ENCODE measurements at places on chromosomes 7 and 10. TPM values are rescaled to one million over a fixed set of nuclear protein-coding genes. Genes with fewer than 3 reads are reported as not detected.

DNA sequence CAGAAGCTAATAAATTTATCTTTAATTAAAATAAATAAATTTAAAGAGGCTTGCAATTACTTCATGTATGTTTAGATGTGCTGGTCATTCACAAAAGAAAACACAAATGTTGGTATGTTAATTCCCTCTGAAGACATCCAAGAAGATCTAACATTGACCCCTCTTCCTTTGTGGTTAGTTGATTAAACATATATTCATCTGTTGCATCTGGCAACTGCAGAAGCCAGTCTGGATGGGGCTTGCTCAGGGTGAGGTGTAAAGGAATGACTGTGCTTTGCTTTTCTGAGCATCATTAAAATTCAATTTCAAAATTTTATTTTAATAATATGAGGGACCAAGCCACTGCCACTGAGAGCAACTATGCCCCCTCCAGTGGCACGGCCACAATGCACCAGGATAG lies 36.4 kb upstream of the FERD3L start:
- no peak for DNase-seq
- H3K27me3 ChIP-seq, result no peaks in the 10 kb centered on the region
- H3K4me1 ChIP-seq, result no peaks in the 10 kb centered on the region
- no peaks in the 10 kb centered on the region for H3K36me3 ChIP-seq

FGFBP3 gene
- 0.93 TPM for total RNA-seq

DNA sequence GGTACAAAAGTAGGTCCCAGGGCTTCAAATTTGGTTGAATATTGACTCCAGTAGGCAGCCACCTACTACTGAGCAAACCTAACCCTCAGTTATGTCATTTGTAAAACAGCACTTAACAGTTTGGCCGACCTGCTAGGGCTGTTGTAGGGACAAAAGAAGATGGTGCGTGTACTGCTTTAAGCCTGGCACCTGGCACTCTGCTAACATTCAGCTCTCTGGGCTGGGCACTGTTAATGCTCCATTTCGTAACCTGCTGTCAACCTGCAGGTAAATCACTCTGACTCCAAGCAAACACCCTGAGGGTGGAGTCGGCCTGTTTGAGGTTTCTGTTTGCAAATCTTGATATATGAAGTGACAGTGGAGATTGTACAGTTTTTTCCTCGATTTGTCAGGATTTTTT lies 7.2 kb downstream of the ZKSCAN1 start:
- no peak for DNase-seq
- no peak overlapping the region for H3K4me3 ChIP-seq
- peaks cover 19% of the 10 kb centered on the region for H3K4me1 ChIP-seq
- H3K27ac ChIP-seq, result no peak overlapping the region
- no peaks in the 10 kb centered on the region for H3K36me3 ChIP-seq
- H3K27me3 ChIP-seq, result no peaks in the 10 kb centered on the region

OR13A1 gene
- 0.50 TPM for total RNA-seq

DNA sequence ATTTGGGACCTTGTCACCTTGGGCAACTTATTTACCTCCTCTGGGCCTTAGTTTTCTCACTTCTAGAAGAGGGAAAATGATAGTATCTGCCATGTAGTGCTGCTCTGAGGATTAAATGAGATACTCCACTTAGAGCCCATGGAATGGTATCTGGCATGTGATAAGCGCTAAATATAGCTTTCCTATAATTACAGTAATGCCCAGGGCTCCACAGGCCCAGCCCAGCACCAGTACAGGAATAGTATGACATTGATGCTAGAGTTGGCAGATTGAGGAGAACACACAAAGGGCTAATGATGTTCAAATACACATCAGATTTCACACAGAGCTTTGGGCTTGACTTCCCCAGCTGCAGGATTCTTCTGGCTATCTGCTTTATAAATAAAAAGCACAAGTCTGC lies 34.9 kb downstream of the FAS start:
- DNase-seq, result no peak
- no peak overlapping the region for H3K27ac ChIP-seq
- H3K4me3 ChIP-seq, result no peak overlapping the region

- no peaks in the 10 kb centered on the region for H3K36me3 ChIP-seq
- no peak overlapping the region for H3K27ac ChIP-seq
- peak; percentile 41 for DNase-seq
- no peaks in the 10 kb centered on the region for H3K27me3 ChIP-seq
These were observed 238.5 kb upstream of the GALNT17 start for GRCh38 chr7:70893422-70893821.

LSM8 gene
- total RNA-seq, result 34.9 TPM
